ENCODE measurements at places on chromosomes 5 and 9.

GRCh38 chr9:20403346-20403745 lies 219.0 kb downstream of the MLLT3 start:
- DNase-seq = no peak

DNA sequence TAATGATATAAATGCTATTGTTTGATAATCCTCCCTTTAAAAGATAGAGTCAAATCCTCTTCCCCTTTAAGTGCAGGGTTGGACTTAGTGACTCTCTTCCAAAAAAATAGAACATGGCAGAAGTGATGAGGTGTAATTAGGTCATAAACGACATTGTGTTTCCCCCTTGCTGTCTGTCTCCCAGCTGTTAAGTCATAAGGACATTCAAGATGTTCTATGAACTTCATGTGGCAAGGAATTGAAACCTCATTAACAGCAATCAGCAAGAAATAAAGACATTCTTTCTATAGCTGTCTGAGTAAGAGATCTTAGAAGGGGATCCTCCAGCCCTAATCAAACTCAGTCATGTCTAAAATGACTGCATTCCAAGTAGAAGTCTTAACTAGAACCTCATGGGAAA lies 3.3 kb upstream of the SLC25A46 start:
- DNase-seq = no peak

- DNase-seq = no peak
Measured at GRCh38 chr5:159671886-159672285, 244.4 kb upstream of the ADRA1B start.

DNA sequence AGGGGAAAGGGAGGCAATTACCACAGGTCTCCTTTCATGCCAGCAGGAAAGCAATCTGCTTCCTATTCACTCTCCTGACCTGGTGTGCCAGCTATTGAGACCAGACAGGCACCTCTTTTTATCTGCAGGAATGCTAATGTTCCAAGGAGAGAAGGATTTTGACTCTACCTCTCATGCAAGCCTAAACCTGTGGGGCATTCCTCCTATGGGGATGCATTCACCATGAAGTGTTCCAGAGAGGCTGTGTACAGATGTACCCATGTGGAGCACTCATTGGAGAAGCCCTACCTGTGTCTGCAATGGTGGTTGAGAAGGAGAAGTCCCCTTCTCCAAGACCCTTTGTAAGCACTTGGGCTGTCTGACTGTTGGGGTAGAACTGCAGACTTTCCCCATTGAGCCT lies 45.4 kb upstream of the EDIL3 start:
- no peak for DNase-seq

DNA sequence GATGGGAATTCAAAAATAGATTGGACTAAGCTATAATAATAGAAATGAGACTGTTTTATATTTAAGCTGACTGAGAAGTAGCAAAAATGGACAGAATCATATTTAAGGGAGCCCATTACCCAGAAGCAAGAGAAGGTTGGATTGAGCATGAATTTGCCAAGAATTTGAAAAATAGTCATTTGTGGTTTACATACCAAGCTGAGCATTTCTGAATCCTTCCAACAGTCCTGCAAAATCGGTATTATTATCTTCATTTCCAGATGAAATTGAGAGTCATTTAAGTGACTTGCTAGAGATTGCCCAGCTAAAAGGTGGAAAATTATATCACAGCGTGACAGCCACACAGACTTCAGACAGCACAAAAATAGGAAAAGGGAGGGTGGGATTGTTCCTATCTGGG lies 48.4 kb downstream of the TNFSF15 start:
- DNase-seq = no peak

- DNase-seq = no peak
Measured at GRCh38 chr5:65172486-65173129, 309.1 kb downstream of the ADAMTS6 start.
